ENCODE measurements at places on chromosomes 3 and 15. TPM values are rescaled to one million over a fixed set of nuclear protein-coding genes. Genes with fewer than 3 reads are reported as not detected.

GRCh38 chr3:66483006-66483405 is 17.8 kb downstream of the LRIG1 start:
- peaks cover 3% of the 10 kb centered on the region for H3K27me3 ChIP-seq
- DNase-seq, result no peak
- H3K4me3 ChIP-seq, result no peak overlapping the region
- H3K27ac ChIP-seq, result no peak overlapping the region
- no peaks in the 10 kb centered on the region for H3K4me1 ChIP-seq
- H3K36me3 ChIP-seq, result no peaks in the 10 kb centered on the region

Gene EXD1
- not detected for total RNA-seq

DNA sequence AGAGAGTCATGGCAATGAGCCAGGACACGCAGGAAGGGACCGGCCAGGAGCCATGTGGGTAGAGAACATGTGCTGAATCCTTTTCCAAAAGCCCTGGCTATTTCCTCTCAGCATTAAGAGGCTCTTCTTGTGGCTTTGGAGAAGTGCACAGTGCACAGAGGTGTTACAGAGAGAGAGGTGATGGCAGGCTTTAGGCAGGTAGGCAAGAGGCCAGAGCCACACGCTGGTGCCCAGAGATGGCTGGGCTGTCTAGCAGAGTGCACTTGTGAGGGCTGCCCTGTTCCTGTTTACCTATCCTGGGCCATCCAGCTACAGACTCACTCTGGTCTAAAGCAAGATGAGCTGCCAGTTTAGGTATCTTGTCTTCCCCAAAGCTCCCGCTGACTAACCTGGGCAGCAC is 402.6 kb downstream of the OCA2 start:
- DNase-seq, result no peak
- H3K4me1 ChIP-seq, result no peaks in the 10 kb centered on the region
- no peaks in the 10 kb centered on the region for H3K27me3 ChIP-seq
- no peaks in the 10 kb centered on the region for H3K36me3 ChIP-seq

DNA sequence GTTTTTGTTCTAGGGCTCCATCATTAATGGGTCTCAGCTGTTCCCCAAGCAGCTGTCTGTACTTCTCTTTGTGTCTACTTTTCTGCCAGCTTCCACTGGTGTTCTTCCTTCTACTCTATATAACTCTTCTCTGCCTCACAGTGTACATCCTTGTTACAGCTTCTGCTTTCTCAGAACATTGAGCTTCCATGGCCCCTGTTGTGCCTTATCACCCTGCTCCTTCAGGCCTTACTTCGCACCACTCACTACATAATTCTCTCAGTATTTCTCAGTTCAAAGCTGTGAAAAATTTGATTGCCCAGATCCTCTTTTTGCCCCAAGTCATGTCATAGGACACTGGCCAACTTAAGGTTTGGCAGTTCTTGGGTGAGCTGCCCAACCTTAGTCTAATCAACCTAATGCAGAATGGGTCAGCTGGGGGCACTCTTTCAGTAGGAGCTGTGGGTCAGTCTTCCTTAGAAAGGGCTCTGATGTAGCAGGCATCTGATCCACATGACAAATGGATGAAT is 28.9 kb downstream of the CSTA start:
- H3K27ac ChIP-seq, result no peak overlapping the region
- no peaks in the 10 kb centered on the region for H3K27me3 ChIP-seq
- H3K4me1 ChIP-seq, result no peaks in the 10 kb centered on the region
- no peak overlapping the region for H3K4me3 ChIP-seq
- no peak for DNase-seq

DNA sequence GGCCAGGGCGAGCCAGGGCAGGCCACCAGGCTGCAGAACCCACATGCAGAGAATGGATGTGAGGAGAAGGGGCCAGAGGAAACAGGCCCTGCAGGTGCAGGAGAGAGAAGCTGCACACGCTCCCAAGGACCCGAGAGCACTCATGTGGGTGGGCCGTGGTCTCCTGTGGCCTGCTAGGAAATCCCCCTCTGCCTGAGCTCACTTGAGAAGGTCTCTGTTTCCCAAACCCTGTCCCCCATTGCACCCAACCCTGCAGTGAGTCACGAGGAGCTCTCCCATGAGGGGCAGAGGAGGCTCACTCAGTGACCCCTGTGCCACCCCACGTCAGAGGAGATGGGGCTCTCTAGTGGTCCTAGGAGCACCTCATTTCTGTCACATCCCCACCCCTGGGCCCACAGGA is 111.1 kb downstream of the KLF13 start:
- H3K27me3 ChIP-seq, result no peaks in the 10 kb centered on the region
- peaks cover 7% of the 10 kb centered on the region for H3K4me1 ChIP-seq
- H3K27ac ChIP-seq, result no peak overlapping the region
- no peaks in the 10 kb centered on the region for H3K36me3 ChIP-seq

Gene GOLGA8R
- 0.57 TPM for total RNA-seq

DNA sequence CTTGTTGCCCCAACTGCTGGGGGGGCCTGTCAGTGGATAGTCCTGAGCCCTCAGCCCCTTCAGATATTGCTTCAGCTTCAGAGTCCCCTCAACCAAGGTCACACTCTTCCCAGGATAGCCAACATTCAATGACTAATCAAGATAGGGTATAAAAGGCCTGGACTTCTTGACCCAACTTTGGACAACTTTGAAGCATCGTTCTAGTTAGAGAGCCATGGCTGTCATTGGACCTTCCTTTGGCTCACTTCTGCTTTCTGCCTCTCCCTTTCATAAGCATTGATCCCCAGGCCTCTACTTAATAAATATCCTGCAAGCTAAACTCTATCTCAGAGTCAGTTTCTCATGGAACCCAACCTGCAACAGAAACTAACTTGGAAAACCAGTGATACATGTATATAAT is 31.3 kb upstream of the DCLK3 start:
- no peaks in the 10 kb centered on the region for H3K36me3 ChIP-seq
- H3K27me3 ChIP-seq, result peaks cover 15% of the 10 kb centered on the region
- no peak for DNase-seq
- no peak overlapping the region for H3K4me3 ChIP-seq

DNA sequence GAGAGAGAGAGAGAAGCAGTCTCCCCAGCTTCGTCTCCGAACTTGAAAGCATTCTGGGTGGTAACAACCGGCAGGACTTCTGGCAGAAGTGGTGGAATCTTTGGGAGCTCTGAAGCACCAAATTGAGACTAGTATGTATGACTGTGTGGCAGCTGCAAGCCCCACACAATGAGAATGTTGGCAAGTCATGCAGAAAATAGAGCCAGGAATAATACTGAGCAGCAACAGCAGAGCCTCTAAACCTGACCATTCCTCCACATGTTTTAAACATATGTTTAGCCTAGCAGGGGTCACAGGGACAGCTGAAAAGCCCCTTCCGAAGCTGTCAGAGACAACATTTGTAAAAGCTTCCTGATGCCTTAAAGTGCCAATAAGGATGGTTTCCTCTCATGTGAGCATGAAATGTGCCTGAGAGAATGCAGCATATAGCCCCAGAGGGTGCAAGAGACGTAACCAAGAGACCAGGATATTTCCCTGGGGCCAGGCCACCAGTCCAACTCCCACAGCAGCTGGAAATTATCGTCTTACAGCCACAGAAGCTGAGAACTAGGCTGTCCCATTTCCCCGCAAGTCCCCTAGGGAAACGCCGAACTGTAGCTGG is 178.6 kb upstream of the CCDC54 start:
- DNase-seq, result no peak
- H3K4me3 ChIP-seq, result no peak overlapping the region
- H3K4me1 ChIP-seq, result no peaks in the 10 kb centered on the region
- H3K27me3 ChIP-seq, result no peaks in the 10 kb centered on the region
- H3K27ac ChIP-seq, result no peak overlapping the region

DNA sequence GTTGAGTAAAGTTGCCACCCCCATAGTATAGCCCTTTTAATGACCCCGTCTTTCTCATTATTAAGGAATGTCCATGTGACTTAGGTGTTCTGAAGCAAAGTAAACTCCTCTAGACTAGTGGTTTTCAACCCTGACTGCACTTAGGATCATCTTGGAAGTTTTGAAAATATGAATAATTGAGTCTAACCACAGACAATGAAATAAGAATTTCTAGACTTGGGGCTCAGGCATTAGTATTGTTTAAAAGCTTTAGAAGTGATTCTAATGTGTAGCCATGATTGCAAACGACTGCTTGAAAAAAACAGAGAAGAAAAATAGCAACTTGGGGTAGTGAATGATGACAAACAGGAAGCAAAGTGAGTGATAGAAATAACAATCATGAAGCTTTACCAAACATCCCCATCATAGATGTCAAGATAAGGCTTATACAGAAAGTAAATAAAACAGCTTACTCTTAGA is 35.0 kb downstream of the ALCAM start:
- no peaks in the 10 kb centered on the region for H3K36me3 ChIP-seq
- peak; percentile 53 for DNase-seq
- peak overlapping the region; percentile 52 for H3K4me3 ChIP-seq
- H3K27ac ChIP-seq, result peak overlapping the region; percentile 87
- H3K27me3 ChIP-seq, result no peaks in the 10 kb centered on the region

- no peaks in the 10 kb centered on the region for H3K36me3 ChIP-seq
- no peak for DNase-seq
- no peaks in the 10 kb centered on the region for H3K27me3 ChIP-seq
- no peak overlapping the region for H3K4me3 ChIP-seq
Observed at GRCh38 chr3:126396536-126396935, 1.8 kb downstream of the CFAP100 start.

Measured in HCT116 (cell line).